ENCODE measurements at places on chromosomes 16 and 17.

GRCh38 chr17:1541367-1541904 is 21.2 kb downstream of the PITPNA start:
- no peak for DNase-seq

DNA sequence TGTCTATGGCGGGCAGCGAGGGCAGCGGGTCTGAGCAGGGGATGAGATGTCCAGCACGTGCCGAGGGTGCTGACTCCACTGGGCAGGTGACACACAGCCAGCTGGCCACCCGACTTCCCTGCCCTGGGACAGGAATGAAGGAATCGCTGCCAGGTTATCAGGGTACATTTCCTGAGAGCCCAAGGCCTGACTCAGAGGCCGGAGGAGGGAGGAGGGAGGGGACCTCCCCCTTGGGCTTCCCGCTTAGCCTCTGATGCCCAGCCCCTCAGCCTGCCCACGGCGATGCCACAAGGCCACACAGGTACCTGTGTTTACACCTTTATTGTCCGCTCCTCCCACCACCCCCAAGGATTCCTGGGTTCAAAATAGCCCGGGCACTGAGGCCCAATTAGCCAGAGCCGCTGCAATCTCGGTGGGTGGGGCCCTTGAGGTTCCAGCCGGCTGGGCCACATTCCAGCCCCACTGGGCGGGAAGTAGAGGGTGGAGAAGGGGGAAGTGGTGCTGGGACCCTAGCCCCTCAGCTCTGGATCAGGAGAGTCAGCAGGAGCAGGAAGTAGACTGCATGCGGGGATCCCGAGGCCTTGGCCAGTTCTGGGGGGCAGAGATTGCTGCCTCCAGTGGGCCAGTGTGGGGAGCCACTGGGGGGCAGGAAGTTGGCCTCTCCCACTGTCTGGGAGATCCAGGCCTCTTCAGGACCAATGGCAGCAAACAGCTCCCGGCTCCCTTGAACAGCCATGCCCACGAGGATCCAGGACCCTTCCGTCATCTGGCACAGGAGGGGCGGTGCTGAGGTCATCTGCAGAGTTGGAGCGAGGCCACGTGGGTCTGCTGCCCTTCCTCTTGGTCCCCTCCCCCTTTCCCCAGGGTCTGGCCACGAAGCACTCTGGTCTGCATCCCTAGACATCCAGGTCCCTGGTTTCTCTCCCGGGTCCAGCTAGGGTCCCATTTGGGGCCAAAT is 3.4 kb upstream of the PRSS8 start:
- no peak for DNase-seq

DNA sequence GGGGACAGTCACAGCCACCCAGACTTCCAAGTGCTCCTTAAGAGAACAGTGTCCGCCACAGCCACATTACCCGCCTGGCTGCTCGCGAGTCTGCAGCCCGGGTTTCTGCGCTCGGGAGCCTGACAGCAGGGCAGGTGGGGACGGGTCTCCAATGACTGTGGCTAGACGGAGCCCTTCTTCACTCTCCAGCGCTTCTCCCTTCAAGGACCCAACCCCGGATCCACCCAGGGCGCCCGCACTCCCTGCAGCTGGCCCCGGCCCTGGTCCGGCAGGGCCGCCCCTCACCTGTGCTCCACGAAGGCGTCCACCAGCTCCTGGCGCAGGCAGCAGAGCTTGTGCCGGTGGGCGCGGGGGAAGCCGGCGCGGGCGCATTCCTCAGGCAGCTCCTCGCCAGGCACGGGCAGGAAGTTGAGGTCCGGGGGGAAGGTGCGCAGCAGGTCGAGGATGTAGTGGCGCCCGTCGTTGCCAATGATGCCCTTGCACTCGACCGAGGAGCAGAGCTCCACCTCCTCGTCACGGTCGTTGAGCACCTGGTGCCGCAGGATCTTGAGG is 13.9 kb downstream of the CLUH start:
- no peak for DNase-seq

DNA sequence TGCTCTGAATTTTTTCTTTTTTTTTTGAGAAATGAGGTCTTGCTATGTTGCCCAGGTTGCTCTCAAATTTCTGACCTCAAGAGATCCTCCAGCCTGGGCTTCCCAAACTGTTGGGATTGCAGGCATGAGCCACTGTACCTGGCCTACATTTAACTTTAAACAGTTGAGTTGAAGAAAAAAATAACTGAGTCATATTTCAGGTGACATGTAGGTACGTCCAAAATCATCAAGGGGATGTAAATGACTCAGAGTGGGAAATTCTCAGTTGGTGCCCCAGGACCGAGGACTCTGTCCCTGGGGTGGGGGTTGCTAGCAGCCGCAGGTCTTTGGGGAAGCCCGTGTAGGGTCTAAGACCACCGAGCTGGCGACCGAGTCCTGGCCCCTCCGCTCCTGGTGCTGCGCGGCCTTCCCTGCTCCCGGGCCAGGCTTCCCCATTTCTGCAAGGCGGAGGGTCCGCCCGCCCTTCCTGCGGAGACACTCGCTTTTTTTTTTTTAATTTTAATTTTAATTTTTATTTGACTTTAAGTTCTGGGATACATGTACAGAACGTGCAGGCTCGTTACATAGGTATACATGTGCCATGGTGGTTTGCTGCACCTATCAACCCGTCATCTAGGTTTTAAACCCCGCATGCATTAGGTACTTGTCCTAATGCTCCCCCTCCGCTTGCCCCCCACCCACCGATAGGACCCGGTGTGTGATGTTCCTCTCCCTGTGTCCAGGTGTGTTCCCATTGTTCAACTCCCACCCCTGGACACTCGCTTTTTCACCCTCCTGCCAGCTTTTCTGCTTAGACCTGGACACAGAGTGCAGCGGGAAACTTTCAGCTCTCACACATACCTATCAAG is 12.7 kb upstream of the N4BP1 start:
- DNase-seq, result no peak

- no peak for DNase-seq
These were observed 32.8 kb downstream of the LDHD start for GRCh38 chr16:75083813-75084212.

DNA sequence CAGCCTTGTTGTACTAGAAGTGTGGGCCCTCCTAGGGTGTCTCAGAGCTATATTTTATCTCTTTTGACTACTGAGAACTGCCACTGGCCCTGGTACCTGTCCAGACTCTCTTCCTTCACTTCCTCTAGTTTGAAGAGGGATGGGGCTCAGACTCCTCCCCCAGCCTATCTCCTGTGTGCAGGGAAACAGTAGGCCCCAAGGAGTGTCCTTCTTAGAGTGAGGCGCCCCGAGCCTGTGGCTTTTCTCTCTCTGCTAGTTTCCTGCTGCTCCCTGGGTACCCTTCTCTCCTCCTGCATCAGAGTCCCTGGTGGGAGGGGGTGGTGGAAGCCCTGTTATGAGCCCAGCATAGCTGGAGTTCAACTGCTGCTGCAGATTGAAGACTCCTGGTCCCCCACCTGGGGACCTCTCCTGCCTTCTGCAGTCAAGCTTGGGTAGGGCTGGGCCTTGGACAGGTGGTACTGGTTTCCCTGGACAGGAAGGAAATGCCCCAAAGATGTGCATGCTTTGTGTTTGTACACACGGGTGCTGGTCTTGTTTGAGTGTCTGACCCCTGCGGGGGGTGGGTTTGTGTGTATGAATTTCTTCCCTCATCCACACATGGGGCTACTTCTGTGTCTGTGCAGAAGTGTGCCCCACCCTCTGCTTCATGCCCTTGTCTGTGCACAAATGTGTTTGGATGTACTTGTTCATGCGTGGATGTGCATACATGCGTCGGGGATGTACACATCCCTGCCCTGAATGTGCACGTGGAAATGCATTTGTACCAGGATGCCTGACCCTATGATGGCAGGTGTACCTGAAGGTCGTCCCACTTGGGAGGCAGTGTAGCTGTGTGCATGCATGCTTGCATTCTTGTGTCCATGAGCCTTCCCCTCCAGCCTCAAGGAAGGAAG is 6.9 kb downstream of the RARA start:
- no peak for DNase-seq

DNA sequence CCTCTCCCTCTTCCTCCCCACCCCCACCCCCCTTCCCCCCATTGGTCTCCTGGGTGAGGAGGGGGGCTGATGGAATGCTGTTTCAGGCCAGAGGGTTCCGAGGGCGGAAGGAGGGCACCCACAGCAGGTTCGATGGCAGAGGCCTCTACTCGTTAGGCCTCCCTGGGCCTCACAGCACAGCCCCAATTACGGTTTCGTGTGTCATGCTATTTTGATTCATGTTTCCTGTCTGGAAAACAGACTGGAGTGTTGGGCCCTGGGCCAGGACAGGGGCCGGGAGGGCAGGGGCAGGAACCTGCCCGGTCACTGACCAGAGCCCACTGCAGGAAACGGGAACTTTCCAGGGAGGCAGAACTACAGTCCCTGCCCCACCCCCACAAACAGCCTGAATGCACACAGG is 138.2 kb downstream of the C16orf95 start:
- DNase-seq, result no peak

- DNase-seq, result no peak
These were observed 19.4 kb downstream of the UTS2R start for GRCh38 chr17:82390860-82391435.

DNA sequence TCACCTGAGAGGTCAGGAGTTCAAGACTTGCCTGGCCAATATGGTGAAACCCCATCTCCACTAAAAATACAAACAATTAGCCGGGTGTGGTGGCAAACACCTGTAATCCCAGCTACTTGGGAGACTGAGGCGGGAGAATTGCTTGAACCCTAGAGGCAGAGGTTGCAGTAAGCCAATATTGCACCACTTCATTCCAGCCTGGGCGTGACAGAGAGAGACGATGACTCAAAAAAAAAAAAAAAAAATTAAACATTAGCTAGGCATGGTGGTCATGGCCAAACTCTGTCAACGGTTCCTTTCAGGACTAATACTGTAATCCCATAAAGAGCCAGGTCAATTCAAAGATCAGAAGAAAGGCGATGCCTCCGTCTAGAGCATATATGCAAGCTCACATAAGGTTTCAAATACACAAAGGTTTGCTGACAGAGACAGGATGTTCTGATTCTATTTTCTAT is 2.4 kb downstream of the RNF157 start:
- DNase-seq, result no peak

- DNase-seq, result no peak
These were observed 3.0 kb downstream of the RAB26 start for GRCh38 chr16:2151188-2152091.
